ENCODE measurements at places on chromosomes 16 and 17. TPM values are rescaled to one million over a fixed set of nuclear protein-coding genes. Genes with fewer than 3 reads are reported as not detected.

DNA sequence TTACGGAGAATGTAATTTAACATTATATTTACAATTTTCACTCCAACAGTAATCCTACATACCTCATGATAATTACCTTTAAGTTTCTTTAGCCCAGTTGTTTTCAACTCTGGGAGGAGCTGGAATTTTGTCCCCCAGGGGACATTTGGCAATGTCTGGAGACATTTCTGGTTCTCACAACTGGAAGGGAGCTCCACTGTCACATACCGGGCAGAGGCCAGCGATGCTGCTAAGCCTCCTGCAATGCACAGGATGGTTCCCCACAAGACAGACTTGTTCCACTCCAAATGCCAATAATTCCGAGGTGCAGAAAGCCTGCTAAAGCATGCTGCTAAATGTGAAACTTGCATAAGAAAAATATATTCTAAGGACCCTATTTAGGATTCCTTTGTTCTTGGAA is 251.1 kb upstream of the IRX5 start:
- H3K4me1 ChIP-seq = no peaks in the 10 kb centered on the region
- H3K36me3 ChIP-seq = no peaks in the 10 kb centered on the region
- H3K27ac ChIP-seq = no peak overlapping the region
- H3K4me3 ChIP-seq = no peak overlapping the region

DNA sequence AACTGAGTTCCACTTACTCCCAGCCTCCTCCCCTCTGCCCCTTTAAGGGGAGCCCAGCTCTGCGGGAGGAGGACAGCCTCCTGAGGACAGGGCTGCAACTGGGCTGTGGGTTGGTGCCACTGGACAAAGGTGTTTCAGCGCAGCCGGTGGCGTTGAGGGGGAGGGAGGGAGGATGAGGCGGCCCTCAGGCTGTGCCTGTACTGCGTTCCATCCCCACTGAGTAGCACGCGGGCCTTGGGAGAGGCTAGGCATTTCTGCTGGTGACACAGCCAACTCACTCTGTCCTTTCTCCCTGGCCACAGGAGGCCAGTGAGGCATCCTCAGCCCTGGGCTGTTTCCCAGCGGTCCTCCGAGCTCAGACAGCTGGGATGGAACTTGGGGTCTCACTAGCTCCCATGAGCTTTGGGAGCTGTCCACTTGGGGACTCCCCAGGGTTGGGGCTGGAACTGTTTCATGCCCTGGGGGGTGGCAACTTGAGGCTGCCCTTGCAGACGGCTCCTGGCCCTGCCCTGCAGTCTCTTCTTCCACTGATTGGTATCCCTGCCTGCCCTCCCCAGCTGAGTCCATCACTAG is 70.5 kb downstream of the MPRIP start:
- H3K27ac ChIP-seq = no peak overlapping the region
- no peaks in the 10 kb centered on the region for H3K36me3 ChIP-seq
- peaks cover 70% of the 10 kb centered on the region for H3K4me1 ChIP-seq
- no peak overlapping the region for H3K4me3 ChIP-seq
- no peaks in the 10 kb centered on the region for H3K27me3 ChIP-seq

- H3K27me3 ChIP-seq = no peaks in the 10 kb centered on the region
- no peak overlapping the region for H3K27ac ChIP-seq
- no peak for DNase-seq
- H3K4me1 ChIP-seq = peaks cover 69% of the 10 kb centered on the region
- peaks cover 17% of the 10 kb centered on the region for H3K36me3 ChIP-seq
These were observed 31.7 kb upstream of the NUDT16L1 start for GRCh38 chr16:4661661-4662060.

GRCh38 chr16:47018223-47018891 is 44.9 kb upstream of the DNAJA2 start:
- H3K4me3 ChIP-seq = no peak overlapping the region
- H3K4me1 ChIP-seq = peaks cover 24% of the 10 kb centered on the region
- H3K27me3 ChIP-seq = no peaks in the 10 kb centered on the region
- DNase-seq = peak; percentile 73
- H3K36me3 ChIP-seq = no peaks in the 10 kb centered on the region

GRCh38 chr17:57751348-57751971 is 6.4 kb upstream of the CCDC182 start:
- no peaks in the 10 kb centered on the region for H3K4me1 ChIP-seq
- peaks cover 2% of the 10 kb centered on the region for H3K27me3 ChIP-seq
- no peak overlapping the region for H3K4me3 ChIP-seq
- no peak overlapping the region for H3K27ac ChIP-seq
- DNase-seq = no peak

- H3K27ac ChIP-seq = no peak overlapping the region
- no peak for DNase-seq
- H3K27me3 ChIP-seq = no peaks in the 10 kb centered on the region
- no peak overlapping the region for H3K4me3 ChIP-seq
- H3K36me3 ChIP-seq = no peaks in the 10 kb centered on the region
- H3K4me1 ChIP-seq = no peaks in the 10 kb centered on the region
These were observed 112.6 kb upstream of the MPHOSPH6 start for GRCh38 chr16:82282662-82283061.

- peaks cover 53% of the 10 kb centered on the region for H3K4me1 ChIP-seq
- no peak overlapping the region for H3K4me3 ChIP-seq
- DNase-seq = no peak
These were observed 75.1 kb downstream of the CYTH1 start for GRCh38 chr17:78707016-78707415.

DNA sequence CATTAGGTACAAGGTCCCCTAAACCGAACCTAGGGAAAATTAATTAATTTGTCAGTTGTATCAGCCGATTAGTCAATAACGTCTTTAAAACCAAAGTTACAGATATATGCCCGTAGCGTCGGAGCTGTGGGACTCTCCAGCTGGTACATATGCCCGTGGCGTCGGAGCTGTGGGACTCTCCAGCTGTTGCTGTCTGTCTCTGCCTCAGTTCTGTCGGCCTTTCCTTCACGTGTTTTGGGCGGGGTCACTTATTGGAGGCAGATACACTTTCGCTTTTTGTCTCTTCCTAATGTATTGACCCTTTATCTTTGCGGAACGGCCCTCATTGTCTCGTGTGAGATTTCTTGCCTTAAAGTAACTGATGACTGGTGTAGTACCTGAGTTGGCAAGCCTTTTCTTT is 62.0 kb upstream of the ZNF750 start:
- H3K27ac ChIP-seq = no peak overlapping the region
- peaks cover 8% of the 10 kb centered on the region for H3K4me1 ChIP-seq
- peaks cover 13% of the 10 kb centered on the region for H3K36me3 ChIP-seq
- DNase-seq = no peak
- H3K4me3 ChIP-seq = no peak overlapping the region

Gene SLC47A2
- not detected for total RNA-seq
